ENCODE measurements at places on chromosomes 2 and 18.
A peak's percentile ranks its signal among the peaks of the same experiment; 100 is the strongest.

DNA sequence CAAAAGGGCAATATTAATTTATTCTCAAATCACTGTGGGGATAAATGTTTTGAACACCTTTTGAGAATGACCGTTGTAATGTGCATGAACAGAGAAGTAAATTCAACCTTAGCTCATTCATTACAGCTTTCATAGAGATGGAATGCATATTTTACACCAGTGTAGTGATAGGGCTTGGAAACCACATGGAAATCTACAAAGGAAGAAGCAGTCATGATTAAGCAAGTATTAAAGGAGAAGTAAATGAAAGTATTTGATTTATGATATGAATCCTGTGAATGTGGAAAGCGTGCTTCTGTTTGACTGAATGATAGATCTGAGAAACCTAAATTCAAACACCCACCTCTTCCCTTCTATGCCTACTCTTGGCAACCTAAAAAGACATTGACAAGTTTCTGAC, 64.7 kb downstream of the CDH7 start:
- no peak for DNase-seq

DNA sequence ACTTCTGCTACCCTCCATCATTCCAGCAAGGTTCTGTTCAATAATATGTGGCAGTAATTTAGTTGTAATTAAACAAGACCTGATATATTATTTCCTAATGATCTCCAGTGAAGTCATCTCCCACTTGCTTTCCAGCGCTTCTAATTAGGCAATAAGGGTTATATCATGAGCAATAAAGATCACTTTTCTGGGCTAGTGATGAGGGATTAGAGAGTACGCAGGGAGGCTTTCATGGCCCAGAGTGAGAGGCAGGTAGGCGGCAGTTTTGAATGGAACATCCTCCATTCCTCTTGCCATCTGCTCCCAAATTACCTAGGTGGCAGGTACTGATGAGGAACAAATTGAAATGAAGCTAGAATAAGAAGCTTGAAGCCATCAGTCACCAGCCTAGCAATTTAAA, 358.1 kb upstream of the SYT4 start:
- DNase-seq: no peak

DNA sequence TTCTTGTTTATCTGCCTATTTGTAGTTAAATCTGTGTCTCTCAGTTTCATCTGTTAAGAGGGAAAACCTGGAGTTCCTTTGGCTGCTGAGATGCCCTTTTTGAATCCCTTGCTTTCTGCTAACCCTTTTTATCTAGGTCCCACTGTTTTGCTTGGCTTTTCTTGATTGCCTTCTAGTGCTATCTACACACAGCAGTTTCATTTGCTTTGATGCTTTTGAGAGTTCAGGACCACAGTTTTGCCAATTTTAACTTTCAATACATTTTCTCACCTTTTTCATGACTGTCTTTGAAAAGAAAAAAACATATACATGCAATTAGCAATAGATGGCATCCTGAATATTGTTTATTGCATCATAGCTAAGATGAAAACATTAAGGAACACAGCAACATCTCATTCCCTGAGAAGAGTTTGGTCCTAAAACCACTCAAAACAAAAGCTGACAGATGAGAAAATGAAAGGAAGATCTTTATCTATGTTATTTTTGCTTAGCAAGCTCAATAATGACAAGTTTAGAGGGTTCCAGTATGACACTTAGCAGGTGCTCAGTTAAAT, 241.4 kb upstream of the MEX3C start:
- DNase-seq: no peak

DNA sequence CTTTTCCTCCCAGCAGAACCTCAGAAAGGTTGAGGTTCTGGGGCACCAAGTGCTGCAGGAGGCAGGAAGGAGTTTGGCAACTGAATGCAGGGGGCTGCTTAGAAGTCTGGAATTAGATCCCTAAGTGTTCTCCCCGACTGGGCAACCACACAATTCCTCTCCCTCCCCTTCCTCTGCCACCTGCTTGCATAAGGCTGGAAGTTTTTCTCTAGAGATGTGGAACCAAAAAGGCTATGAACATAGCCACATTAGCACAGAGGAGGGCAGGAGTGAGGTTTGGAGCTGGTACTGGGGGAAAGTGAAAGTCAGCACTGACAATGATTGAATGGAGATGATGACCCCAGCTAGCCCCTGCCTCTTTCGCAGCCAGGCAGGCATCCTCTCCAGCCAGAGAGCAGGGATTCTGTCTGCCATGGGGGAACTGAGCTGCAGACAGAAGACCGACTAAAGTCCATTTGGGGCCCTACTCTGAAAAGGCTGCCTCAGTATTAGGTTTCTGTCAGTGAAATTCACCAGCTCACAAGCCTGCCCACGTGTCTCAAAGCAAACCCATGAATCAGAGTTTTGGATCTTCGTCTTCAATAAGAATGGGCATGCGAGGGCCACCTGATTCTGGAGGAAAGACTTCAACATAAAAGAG, 87.9 kb upstream of the ITGA6 start:
- DNase-seq: no peak

DNA sequence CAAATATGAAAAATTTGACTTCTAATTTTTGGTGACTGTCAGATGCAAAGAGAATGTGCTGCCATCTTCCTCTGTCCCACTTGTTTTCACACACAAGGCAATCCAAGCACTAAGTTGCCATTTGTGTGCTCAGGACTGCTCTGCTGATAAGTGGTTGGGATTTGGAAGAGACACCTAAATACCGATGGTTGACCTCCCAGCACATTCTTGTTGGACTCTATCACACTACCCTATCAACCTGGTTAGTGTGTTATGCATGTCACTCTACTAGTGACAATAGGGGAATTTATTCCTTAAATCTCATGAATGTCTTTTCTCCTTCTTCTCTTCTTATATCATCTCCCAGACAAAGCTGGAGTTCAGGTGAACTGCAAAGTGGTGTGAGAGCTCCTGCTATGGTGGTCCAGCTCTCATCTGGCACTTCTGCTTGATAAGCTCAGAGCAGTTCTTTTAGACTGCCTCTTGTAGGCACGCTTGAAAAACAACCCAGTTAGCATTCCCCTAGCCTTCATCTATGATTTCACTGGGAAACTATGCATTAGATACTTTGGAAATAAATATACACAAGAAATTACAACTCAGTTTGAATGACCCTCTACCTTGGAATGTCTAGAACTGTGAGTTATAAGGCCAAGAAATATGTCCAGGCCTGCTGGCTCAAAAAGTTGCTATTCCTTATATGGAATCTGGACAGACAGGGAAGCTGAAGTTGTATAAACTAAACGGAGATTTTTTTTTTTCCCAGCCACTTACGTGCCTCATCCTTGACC, 404.8 kb downstream of the MEIS1 start:
- peak; percentile 98 for DNase-seq

GRCh38 chr2:47029737-47030524, 114.3 kb upstream of the MCFD2 start:
- no peak for DNase-seq

DNA sequence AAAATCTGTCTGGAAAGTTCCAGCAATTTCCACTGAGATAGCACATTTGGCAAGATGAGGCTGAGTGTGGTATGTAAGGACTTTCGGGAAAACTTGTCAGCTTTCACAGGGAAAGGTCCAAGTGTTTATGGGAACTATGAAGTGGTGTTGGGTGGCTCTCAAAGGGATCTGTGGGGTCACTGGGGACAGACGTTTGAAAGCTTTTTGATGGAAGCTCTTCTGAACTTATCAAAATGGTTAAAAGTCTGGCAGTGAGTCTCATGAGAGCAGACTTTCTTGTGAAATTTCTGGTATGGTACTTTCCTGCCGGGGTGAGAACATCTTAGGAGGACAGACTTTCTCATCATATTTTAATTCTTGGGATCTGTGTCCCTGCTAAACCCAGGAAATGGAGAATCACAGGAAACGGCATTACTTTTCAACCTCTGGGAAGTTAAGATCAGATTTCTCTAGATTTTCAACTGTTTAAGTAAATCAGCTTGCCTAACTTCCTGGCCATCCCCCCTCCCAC, 546.3 kb upstream of the ZEB2 start:
- DNase-seq: no peak

DNA sequence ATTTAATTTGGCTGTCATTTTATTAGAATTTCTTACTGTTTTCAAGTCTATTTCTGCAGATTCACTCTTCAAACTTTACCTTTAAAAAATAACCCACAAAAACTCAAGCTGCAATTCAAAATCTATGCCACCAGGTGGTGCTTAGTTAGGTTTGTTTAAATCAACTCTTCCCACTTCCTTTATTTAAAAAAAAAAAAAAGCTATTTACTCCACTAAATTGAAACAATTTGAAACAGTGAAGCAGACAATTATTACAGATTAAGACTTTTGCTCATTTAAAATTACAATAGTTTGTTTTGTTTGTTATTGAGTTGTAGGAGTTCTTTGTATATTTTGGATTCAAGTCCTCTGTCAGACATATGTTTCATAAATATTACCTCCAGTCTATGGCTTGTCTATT, 300.0 kb downstream of the PDE11A start:
- DNase-seq: no peak

- no peak for DNase-seq
Observed at GRCh38 chr2:180653481-180653880, 326.9 kb upstream of the UBE2E3 start.

- no peak for DNase-seq
Observed at GRCh38 chr18:34957864-34958259, 83.4 kb upstream of the MAPRE2 start.

GRCh38 chr2:158999458-158999857, 31.0 kb downstream of the TANC1 start:
- DNase-seq: no peak

- no peak for DNase-seq
Observed at GRCh38 chr2:795531-796041, 118.4 kb upstream of the TMEM18 start.

DNA sequence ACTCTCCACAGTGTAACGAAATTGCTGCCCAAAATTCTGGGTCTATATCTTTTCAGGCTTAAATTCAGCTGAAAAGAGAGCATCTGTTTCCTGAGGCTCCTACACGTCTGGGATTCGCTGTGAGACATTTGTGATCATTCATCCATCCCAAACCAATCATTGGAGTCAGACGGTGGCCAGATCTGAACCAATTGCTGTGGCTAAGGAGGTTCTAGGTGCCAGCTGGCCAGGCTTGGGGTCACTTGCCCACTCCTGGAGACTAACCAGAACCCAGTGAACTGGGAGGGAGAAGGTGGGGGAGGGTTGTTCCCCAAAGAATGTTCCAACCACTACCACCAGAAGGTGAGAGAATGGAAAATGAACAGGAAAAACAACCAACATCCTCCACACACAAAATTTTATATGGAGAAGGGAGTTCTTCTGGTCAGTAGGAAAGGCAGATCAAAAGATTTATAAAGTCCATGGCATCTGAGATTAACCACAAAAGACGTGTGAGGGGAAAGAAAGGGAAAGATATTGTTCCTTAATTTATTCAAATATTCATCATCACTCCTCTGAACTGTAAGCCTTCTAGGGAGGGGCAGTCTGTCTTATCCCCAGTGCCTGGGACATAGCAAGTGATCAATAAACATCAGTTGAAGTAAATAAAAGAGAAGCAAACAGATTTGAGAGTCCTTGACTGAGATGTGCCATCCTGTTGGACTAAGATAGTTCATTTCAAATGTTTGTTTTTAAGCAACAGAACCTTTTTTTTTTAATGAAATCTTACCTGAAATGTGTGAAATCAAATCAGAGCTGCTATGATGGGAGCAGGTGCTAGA, 3.0 kb upstream of the RTKN start:
- DNase-seq: no peak

- no peak for DNase-seq
Observed at GRCh38 chr2:203240491-203240890, 1.7 kb downstream of the CYP20A1 start.

- DNase-seq: no peak
Observed at GRCh38 chr2:205739620-205740019, 57.3 kb downstream of the NRP2 start.

- DNase-seq: no peak
Observed at GRCh38 chr2:8538931-8539621, 142.8 kb upstream of the ID2 start.

DNA sequence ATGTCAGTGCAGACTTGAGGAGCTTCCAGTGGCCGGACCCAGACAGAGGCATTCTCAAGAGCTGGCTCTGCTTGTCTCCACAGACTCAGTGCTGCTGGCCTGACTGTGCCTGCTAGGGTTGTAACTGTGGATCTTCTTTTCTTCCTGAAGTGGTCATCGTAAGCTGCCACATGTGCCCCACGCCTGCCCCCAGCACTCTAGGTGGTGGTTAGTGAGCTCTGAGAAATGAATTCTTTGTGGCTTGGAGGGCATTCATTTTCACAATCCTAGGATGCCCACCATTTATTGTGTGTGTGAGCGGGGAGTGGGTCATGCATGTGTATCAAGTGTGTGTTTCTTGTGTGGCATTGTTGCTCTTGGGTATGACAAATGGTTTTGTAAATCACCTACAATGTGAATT, 23.1 kb downstream of the RAB12 start:
- DNase-seq: no peak

- no peak for DNase-seq
Observed at GRCh38 chr2:54122171-54122935, 6.9 kb downstream of the ACYP2 start.

DNA sequence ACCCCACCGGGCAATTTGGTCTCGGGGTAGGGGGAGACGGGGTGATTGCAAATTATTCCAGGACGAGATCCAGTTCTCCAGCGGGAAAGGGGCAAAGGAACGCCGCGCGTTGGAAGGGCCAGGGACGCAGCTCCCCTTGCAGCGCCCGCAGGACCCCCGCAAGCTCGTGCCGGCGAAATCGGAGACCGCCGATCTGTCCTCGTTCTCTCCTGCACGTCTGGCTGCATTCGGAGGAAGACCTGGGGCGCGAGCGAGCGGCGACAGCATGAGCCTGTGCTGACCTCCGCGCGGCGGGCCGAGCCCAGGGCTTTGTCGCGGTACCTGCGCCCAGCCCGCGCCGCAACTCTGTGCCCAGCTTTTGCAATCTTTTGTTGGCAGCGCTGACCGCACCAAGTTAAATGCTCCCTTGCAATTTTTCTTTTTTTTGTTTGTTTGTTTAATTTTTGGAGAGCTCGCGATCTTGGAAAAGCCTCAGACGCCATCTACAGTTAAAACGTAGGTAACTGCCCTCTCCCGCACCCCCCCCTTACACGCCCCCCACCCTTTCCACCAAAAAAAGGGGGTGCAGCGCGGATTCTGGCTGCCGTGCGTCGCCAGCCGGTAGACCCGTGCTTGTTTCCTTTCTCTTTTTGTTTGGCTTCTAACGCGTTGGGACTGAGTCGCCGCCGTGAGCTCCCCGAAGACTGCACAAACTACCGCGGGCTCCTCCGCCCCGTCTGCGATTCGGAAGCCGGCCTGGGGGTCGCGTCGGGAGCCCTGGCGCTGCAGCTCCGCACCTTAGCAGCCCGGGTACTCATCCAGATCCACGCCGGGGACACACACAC, 667 bp downstream of the TRIB2 start:
- DNase-seq: no peak

- no peak for DNase-seq
Observed at GRCh38 chr2:241199897-241200821, 11.7 kb downstream of the ANO7 start.
